ENCODE measurements at places on chromosomes 1 and 21.

DNA sequence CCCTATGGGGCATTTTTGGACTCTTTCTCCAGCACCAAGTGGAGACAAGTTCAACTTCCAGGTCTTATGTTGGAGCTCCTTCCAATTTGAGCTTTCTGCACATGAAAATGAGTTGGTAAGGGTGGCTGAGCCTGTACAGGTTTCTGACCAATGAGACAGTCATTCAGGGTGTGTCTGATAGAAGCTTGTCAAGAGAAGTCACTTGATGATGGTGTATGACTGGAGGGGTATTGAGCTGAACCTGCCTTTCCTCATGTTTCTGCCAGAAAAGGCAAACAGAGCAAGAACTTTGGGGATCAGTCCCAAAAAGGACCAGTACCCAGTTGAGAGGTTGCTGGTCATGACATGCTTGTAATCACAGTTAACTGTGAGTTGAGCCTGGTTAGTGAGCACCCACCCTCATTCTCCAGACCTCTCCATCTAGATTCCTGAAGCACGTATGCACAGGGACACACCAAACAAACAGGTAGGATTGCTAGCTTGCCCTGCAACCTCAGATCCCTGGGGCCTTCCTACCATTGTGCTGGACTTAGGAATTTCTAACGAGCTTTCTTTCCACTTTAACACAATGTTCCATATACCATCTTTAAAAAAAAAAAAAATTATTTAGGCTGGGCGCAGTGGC is 26.6 kb downstream of the FAM89A start:
- no peak for DNase-seq

- no peak for DNase-seq
Observed at GRCh38 chr1:20028125-20028524, 41.9 kb upstream of the PLA2G5 start.

DNA sequence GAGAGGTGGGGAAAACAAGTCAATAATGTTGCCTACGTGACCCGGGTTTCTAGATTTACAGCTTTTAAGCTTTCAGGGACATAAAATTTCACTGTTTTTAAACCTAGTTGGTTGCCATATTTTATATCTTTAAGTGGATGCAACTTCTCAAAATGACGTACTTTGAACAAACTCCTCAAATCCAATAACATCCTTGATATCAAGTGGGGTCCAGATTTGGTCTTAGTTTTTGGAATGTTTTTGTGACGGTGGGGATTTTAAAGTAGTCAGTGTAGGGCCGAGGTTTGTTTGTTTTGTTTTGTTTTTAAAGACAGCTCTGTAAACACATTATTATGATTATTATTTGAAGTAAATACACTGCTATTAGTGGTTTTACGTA is 453 bp downstream of the CDKN2C start:
- no peak for DNase-seq

DNA sequence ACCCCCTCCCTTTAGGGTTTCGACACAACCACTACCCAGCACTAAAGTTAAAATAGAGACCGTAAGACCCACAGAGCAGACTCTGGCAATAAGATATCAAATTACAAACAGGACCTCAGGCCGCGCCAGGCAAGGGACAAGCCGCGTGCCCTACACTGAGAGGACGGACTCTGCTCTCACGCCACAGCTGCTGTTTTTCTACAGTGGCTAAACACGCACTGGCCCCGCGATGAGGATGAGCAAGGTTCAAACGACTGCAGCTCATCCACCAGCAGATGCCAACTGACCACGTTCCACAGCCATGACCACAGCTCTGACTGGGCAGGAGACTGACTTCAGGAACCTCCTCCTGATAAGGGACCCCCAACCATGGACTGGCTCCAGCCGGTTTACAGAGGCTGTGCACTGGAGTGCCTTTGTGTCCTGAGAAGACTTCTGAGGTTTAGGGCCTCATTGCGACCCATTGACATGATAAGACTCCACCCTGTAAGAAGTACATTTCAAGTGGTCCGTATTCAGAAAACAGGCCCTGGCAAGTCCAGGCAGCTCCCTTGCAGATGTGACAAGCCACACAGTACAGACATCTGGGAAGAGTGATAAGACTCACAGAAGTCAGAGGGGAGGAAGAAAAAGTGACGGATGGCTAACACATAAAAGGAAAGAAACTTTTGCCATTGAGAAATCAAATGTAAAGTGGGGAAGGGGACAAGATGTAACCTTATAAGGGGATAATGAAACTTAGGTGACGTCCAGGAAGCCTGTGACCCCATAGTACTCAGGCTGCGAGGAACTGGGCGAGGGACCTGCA is 1.5 kb upstream of the KRTAP10-6 start:
- no peak for DNase-seq

DNA sequence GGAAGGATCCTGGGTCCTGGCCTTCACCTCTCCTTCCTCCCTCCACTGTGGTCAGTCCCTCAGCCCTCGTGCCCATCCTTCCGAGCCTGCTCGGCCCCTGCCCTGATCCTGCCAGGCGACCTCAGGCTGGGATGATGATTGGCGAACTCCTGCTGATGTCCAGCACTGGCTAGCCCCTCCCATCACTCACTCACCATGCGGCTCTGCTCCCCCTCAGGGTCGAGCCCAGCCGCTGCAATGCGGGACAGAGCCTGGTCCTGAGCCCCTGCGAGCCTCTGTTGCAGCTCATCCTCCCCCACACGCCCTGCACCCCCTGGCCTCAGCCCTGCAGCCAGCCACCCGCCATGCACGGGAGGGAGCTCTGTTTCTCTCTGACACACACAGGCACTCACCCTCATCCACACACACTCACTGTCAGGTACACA is 100.2 kb downstream of the DMRTB1 start:
- DNase-seq = no peak

DNA sequence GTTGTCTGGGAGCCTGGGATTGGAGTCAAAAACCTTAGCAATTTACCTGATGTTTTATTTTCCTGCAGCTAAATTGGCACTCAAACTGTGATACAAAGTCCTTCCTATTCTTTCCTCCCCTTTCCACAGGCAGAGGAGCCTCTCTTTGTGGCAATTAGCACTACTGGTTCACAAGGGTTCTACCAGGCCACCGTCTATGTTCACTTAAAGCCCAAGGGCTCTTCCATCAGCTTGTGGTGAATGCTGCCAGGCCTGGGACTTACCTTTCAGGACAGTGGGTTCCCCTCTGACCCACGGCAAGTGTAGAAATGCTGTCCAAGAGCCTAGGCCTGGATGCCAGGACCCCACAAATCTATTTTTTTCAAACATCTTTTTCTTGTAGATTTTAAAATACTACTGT is 251.9 kb upstream of the B3GALT2 start:
- no peak for DNase-seq

- DNase-seq = no peak
Observed at GRCh38 chr1:21161842-21162241, 14.9 kb downstream of the EIF4G3 start.

DNA sequence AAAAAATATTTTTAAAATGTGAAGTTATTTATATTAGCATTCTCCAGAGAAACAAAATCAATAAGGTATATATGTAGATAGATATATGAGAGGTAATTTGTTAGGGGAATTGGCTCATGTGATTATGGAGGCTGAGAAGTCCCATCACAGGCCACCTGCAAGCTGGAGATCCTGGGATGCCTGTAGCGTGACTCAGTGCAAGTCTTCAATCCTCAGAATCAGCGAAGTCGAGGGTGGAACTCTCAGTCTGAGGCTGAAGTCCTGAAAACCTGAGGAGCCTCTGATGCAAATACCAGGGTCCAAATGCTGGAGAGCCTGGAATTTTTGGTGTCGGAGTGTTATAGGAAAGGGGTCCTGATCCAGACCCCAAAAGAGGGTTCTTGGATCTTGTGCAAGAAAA is 658.5 kb downstream of the USP25 start:
- no peak for DNase-seq

DNA sequence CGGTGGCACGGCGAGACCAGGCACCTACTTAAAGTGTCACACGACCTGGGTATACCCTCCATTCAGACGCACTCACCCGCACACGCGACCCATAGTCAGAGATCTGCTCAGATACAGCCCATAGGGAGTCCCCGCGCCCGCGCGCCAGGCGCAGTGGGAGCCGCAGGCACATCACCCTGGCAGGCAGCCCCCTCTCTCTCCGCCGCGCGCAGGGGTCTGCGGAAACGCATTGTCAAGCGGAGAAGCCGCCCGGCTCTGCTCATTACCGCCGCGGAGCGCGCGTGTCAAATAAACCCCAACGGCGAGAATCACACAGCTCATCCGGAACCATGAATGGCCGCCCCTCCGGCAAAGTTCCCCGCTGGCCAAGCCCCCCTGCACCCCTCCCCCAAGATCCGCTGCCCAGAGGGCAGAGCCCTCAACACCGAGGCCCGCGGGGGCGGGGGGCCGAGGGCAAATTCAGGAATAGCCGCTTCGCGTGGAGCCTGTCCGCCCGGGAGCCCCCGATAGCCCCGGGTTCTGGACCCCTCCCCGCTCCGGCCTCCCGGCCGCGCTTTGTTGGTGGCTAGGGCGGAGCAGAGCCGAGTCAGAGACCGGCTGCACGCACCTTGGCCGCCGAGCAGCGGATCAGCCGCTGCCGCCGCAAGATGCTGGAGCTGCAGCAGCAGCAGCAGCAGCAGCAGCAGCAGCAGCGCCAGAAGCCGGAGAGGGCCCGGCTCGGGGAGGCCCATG is 522 bp downstream of the LRP8 start:
- DNase-seq = peak; percentile 74

DNA sequence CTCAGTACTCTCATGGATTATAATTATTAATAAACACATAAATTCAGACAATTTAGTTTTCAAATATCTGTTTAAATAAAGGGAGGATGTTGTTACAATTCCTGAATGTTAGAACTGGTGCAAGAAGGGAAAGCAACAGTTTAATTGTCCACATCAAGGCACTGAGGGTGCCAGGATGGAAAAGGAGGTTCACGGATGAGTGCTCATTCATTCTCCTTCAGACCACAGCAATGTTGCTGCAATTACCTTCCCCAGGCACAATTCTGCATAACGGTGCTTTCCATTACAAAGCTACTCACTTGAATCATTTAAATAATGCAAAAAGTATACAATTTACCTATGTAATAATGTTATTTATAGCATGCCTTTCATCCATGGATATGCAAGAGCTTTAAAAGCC is 52.3 kb upstream of the COG2 start:
- DNase-seq = no peak

- no peak for DNase-seq
Observed at GRCh38 chr1:222749927-222750326, 12.9 kb downstream of the FAM177B start.

DNA sequence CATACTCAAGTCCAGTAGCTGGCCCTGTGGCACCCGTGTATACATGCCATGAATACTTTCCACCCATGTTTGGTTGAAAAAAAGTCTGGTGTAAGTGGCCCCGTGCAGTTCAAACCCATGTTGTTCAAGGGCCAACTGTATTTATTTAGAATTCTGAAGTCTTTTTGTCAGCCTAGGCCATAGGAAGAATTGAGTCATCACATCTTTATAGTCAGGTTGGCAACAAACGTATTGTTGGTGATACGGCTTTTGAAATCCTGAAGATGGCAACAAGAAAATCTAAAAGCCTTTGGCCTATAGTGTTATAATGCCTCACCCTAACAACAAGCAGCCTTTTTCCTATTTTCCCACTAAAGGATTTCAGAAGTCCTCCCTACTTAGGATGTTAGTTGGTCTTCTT is 363.6 kb downstream of the PLPP3 start:
- DNase-seq = no peak

GRCh38 chr1:113057006-113057405 is 16.0 kb upstream of the LRIG2 start:
- no peak for DNase-seq

GRCh38 chr1:42380586-42381279 is at the start of gene RIMKLA:
Gene RIMKLA, plus strand, starts transcription at chr1:42380792. Its CDS starts 143 bp downstream, at chr1:42380935.
- peak; percentile 97 for DNase-seq

DNA sequence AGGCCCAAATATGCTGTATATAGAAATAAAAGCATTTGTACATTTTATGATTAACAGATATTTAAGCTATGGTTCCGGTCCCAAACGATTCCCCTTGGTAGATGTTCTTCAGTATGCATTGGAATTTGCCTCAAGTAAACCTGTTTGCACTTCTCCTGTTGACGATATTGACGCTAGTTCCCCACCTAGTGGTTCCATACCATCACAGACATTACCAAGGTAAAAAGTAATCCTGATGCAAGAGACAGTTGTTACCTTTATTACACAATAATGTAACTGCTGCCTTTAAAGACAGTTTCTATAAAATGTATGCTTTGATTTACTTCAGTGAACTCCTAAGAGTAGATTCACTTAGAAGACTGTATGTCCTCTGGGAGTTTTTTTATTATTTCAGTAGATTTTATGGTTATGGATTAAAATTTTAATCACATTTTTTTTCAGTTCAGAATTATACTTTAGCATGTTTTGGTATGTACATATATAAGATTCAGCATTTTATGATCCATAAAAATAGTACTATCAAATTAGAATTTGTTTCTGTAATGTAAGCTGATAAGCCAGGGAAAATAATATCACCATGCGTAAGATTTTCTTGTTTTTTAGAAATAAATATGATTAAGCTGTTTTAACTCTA is 96.5 kb downstream of the USP25 start:
- DNase-seq = peak; percentile 43

GRCh38 chr1:222009105-222009730 is 267.3 kb upstream of the DUSP10 start:
- DNase-seq = no peak

DNA sequence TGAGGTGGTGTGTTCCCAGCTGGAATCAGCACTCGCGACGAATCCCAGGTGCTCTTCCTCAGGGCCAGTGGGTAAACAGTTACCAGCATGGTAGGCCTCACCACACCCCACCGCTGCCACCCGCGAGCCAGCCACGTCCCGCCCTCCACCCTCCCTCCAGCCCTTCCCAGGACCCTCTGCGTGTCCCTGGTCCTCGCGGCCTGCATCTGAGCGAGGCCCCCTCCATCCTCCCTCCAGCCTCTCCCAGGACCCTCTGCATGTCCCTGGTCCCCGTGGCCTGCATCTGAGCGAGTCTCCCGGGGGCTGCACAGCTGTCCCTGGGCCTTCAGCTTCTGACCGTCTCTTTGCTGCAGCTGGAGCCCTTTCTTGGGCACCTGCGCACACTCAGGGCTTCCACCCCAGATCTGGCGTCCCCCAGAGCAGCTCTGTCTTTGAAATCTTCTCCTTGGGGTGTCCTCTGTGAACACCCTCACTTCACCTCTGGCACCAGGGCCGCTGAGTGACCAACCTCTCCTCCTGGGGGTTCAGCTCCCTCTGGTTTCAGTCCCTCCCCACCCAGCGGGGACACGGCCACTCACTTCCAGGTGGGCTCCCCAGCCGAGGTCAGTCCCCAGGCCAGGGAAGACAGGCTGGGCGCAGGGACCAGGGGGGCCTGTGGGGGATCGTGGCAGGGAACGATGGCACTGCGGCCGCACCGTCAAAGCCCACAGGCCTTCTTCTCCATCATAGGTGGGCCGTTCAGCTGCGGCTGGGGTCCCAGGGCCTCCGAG is 57.8 kb upstream of the COL6A2 start:
- DNase-seq = no peak

GRCh38 chr1:40132383-40133311 is 28.5 kb upstream of the RLF start:
- no peak for DNase-seq

DNA sequence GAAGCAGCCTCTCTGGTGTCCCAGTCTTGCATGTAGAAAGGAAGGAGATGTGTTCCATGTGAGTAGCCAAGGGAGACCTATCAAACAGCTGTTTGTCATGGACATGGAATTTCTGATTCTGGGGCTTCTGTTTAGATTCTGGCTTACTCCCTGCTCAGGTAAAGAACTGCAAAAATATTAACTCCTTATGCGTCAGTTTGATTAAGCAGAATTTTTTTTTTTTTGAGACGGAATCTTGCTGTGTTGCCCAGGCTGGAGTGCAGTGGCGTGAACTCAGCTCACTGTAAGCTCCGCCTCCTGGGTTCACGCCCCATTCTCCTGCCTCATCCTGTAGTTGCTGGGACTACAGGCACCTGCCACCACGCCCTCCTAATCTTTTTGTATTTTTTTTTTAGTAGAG is 6.8 kb downstream of the ARV1 start:
- no peak for DNase-seq

- no peak for DNase-seq
Observed at GRCh38 chr1:224786533-224787250, 142.8 kb upstream of the DNAH14 start.
